Right ventricle myocardium inferior (tissue), 1 donor: ENCODE measurements at places on chromosomes 7 and 10.

DNA sequence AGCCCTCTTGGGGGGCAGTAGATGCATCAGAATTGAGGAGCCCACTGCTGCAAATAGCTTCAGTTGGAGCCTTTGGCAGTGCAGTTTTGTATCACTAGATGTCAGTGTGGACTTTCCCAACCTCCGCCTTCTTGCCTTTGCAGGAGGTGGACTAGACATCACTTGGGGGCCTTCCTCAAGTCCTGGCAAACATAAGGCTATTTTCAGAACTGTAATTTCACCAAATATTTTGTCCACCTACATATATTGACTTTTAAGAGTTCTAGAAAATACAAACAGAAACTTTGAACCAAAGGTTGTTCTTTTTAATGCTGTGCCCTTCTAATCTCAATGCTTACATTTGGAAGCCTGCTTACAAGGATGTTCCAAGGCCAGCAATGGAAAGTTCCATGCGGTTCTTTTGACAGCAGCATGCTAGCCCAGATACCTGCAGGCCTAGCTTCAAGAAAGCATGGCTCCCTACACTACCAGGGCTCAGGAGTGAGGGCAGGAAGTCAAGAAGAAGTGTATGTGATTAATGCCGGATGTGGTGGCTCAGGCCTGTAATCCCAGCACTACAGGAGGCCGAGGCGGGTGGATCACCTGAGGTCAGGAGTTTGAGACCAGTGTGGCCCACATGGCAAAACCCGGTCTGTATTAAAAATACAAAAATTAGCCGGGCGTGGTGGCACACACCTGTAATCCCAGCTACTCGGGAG lies 8.0 kb upstream of the ZNRF2 start:
- DNase-seq: no peak

GRCh38 chr7:8035192-8035591 lies 66.6 kb downstream of the GLCCI1 start:
- no peak for DNase-seq

DNA sequence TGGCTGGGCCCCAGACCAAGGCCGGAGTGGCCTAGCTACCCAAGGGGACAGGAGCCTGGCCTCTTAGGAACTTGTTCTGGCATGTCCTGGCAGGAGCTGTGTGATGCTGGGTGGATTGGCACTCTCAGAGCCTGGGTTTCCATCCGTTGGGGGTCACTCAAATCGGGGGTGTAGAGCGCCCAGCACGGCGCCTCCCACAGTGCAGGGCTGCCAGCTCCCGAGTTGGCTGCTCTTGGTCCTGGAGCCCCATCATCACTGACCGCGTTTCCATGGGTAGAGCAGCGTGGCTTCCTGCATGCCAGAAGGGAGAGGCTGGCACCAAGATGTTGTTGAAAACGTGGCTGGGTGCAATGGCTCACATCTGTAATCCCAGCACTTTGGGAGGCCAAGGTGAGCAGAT lies 70.3 kb downstream of the UNCX start:
- DNase-seq: no peak

GRCh38 chr7:121005996-121006584 lies 17.6 kb downstream of the CPED1 start:
- no peak for DNase-seq

- no peak for DNase-seq
Measured at GRCh38 chr10:11159543-11160215, 142.0 kb downstream of the CELF2 start.

GRCh38 chr7:158270106-158270775 lies 317.4 kb downstream of the PTPRN2 start:
- no peak for DNase-seq

DNA sequence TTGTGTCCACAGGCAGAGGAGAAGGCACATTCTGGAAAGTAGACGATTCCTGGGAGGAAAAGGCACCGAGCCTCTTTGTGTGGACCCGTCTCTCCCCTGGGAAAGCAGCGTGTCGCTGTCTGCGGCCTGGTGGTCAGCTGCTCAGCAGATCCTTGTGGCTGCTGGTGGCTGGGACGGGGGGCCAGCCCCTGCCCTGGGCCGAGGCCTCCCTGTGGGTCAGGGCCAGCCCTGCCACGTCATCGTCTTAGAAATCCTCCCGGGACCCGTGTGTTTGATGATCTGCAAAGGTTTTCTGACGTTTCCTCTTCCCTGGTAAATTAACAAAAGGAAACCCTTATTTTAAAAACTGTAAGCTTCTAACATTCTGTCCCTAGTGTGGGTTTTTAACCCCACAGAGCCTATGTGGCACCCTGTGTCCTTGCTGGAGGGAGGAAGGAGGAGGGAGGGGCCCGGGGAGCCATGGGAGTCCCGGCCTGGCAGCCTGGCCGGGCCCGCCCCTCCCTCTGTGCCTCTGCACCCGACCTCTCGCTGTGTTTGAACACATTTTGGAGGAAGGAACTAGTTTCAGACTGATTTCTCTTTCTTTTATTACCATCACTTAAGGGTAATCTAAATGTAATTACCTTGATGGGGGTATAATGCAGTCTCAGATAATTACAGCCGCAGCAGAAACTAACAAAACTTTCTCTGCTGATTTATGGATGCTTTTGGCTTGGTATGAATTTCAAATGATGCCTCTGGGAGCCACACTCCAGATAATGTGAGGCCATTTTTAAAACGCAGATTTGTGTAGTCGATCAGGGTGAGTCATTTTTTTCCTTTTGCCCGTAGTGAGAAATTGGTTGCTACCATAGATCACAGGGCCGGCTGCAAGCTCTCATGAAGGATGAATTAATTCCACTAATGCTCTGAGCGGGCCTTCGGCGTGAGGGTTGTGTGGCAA lies 85.5 kb downstream of the NKX6-2 start:
- DNase-seq: no peak
